ENCODE measurements at places on chromosomes 7 and 10.

DNA sequence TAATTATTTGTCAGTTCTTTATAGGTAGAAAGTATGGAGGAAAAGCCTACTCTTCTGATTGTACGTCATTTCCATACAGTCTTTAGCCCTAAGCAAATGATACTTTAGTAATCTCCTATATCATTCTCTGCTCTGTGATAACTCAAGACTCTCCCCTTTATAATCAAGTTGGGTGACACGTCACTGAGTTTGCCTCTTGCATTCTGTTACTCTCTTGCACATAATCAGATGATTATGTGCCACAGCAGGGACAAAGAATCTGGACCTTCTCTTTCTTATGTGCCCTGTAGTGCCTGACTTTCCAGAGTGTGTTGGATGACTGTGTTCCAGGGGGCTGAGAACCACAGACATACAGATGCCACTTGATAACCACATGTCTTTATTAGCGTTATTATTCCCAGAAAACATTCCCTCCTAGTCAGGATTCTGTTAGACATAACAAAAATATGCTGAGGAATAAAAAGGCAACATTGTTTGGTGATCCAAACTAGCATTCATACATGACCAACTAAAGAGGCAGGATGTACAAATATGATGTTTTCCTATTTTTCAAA lies 116.4 kb upstream of the HGF start:
- peak; percentile 11 for DNase-seq

DNA sequence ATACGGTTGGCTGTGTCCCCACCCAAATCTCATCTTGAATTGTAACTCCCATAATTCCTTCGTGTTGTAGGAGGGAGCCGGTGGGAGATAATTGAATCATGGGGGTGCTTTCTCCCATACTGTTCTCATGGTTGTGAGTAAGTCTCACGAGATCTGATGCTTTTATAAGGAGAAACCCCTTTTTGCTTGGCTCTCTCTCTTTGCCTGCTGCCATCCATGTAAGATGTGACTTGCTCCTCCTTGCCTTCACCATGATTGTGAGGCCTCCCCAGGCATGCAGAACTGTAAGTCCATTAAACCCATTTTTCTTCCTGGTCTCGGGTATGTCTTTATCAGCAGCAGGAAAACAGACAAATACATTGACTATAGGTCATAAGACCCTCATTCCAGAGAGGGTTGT lies 15.9 kb upstream of the ST8SIA6 start:
- DNase-seq, result no peak

GRCh38 chr7:113134025-113134424 lies 15.7 kb upstream of the SMIM30 start:
- no peak for DNase-seq

DNA sequence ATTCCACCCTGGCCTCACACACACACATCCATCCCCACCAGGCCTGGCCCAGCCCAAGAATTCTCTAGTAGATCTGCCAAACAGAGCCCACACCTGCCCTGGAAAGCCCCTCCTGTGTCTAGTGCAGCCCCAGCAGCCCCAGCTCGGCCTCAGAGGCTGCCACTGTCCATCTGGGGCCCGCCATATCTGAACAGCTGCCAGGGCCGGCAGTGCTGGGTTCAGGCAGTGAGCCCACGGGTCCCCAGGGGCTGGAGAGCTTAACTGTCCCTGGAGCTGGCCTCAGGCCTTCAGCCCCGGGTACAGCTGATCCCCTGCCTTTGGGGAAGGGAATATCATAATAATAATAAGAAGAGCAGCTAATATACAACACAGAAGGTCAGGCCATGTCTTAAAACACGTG lies 574 bp downstream of the MYL10 start:
- DNase-seq, result no peak

DNA sequence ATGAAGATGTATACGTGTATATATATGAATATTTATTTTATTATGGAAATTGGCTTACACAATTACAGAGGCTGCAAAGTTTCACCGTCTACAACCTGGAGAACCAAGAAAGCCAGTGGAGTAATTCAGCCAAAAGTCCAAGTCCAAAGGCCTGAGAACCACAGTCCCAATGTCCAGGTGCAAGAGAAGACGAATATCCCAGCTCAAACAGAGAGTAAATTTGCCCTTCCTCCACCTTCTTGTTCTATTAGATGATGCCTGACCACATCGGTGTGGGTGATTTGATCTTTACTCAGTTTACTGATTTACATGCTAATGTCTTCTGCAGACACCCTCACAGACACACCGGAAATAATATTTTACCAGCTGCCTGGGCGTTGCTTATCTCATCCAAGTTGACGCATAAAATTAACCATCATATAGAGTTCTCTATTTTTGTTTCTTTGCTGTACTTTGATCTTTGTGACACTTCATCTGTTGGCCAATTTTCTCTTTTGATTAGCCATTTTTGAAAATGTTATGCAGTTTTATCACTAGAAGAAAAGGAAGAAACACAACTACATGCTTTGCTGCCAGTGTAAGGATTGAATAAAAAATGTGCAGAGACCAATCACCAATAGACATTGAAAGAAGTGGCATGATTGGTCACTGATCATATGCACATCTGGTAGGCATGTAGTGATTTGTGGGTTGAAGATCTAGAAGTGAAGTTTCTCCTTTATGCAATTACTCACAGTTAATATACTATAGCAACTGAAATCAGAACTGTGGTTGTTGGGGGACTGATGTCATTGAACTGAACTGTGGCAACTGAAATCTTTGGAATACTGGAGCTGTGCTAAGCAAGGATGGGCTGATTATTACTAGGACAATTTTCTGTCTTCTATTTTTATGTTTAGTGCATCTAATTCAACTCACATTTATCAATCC lies 68.5 kb downstream of the EPDR1 start:
- no peak for DNase-seq

DNA sequence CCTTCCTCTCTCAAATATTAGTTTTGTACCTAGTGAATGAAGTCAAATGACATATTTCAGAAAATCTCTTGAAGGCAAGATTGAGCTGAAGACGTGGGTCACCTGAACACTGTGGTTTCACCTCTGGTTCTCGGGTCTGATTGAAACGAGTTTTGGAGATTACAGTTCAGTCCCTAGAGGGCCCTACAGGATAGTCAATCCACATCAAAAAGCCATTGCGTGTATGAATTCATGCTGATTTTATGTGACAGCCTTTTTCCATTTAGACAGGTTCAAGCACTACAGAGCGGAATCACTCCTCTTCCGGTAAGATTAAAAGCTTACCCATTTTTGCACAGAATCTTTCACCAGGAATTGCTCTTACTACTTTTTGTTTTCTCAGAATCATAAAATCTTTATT lies 62.2 kb downstream of the VIM start:
- DNase-seq, result no peak

GRCh38 chr7:157818701-157819454 lies 482.1 kb downstream of the DNAJB6 start:
- DNase-seq, result no peak

DNA sequence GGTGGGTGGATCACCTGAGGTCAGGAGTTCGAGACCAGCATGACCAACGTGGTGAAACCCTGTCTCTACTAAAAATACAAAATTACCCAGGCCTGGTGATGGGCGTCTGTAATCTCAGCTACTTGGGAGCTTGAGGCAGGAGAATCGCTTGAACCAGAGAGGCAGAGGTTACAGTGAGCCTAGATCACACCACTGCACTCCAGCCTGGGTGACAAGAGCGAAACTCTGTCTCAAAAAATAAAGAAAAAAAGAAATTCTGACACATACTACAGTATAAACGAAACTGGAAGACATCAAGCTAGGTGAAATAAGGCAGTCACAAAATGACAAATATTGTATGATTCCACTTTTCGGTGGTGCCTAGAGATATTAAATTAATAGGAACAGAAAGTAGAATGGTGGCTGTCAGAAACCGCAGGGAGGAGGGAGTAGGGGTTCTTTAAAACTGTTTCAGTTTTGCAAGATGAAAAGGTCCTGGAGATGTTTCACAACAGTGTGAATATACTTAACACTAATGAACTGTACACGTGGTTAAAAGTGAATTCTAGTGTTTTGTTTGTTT lies 23.2 kb downstream of the PILRA start:
- no peak for DNase-seq

DNA sequence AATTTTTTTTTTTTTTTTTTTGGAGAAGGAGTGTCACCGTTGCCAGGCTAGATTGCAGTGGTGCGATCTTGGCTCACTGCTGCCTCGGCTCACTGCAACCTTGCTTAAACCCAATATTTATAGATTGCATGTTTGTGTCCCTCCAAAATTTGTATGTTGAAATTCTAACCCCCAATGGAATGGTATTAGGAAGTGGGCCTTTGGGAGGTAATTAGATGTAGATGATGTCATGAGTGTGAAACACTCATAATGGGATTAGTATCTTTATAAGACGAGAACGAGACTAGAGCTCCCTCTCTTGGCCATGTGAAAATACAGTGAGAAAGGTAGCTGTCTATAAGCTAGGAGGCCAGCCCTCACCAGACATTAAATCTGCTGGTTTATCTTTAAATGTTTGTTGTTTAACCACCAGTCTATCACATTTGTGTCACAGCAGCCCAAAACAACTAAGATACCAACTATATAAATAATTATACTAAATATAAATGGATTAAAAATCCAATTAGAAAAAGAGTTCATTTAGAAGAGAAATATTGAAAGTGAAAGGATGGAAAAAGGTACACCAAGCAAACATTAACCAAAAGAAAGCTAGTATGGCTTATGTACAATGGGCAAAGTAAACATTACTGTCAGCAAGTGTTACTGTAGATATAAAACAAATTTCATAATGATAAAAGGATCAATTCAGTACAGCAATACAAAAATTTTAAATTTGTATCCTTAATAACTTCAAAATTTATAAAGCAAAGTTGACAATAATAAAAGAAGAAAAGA lies 9.3 kb downstream of the TCAF1 start:
- peak; percentile 42 for DNase-seq

DNA sequence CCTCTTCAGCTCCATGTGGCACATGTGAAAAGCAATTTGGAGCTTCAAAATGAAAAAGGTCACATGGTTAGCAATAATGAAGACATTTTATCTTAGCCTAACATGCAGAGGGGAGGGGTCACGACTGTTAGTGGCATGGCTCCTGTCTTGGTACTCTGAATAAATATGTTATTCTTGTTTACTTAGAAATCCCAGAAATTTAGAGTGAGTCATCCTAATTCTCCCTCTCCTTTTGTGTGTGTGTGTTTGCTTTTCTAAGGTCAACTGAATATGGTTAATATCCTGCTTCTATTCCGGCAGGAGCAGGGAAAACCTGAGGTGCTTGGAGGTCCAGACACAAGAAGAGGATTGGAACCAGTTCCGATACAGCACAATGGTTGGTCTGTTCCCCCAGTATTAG lies 17.6 kb downstream of the BCCIP start:
- peak; percentile 34 for DNase-seq

GRCh38 chr7:157355784-157356511 lies 19.1 kb downstream of the DNAJB6 start:
- no peak for DNase-seq

GRCh38 chr7:45937301-45937700 lies 16.2 kb upstream of the IGFBP3 start:
- DNase-seq, result peak; percentile 20

DNA sequence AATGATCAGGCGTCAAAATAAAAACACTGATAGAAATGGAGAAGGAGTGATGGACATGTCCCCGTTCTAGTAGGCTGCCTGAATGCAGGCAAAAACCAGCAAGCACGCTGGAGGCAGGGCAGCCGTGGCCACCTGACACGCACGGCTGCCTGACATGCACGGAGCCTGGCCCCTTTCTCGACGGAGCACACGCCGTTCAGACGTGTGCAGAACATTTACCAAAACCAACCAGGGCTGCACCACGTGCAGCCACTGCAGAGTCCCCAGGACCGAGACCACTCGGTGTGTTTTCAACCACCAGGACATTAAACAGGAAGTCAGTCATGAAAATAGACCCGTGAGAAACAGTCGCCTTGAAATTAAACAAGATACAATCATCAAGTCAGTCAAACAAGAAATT lies 61.9 kb upstream of the NKX6-2 start:
- no peak for DNase-seq

DNA sequence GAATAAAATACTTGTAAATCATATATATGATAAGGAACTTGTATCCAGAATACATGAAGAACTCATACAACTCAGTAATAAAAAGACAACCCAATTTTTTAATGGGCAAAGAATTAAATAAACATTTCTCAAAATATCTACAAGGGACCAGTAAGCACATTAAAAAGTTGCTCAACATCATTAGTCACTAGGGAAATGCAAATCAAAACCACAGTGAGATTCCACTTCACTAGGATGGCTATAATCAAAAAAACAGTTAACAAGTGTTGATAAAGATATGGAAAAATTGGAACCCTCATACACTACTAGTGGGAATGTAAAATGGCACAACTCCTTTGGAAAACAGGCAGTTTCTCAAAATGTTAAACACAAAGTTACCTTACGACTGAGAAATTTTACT lies 40.3 kb upstream of the YAE1 start:
- DNase-seq, result no peak

- peak; percentile 85 for DNase-seq
Measured at GRCh38 chr7:144827621-144828020, 8.2 kb downstream of the TPK1 start.

- no peak for DNase-seq
Measured at GRCh38 chr7:156943091-156944041, 6.1 kb upstream of the NOM1 start.

DNA sequence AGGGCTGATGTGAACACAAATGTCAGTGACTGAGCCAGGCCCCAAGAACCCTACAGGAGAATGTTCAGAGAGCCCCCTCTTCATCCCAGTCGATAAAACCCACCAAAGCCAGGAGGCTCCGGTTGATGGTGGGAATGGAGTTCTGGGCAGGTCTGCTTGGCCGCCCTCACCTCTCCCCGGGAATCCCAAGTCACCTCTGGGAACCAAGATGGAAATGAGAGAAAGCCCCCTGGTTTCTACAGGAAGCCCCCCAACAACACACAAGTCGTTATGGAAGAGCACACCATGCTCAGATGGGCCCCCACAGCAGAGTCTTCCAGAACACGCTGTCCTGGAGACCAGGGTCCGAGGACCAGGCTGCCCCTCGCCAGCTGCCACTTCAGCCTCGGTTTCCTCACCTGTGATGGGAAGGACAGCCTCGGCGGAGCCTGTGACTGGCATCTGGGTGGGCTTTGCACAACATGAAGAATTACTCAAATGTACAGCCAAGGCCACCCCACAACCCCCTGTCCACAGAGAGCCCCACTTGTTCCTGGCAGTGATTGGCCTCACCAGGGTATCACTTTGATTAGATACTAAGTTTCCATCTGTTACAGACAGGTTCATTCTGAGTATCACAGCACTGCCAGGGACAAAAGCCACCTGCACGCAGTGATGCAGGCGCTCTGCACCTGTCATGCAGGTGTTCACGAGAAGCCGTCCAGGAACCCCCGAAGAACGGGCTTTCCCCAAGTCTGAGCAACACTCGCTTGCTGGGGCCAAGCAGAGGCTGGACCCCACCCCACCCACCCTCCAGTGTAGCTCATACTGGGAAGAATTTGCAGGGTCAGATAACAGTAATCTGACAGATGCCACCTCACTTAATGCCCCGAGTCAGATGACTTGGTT lies 57.6 kb downstream of the MKI67 start:
- DNase-seq, result no peak

- no peak for DNase-seq
Measured at GRCh38 chr7:104371216-104371979, 43.0 kb downstream of the LHFPL3 start.
